Fibroblast of villous mesenchyme (primary cell): ENCODE measurements at places on chromosomes 2 and 18. TPM values are rescaled to one million over a fixed set of nuclear protein-coding genes. Genes with fewer than 3 reads are reported as not detected.
A peak's percentile ranks its signal among the peaks of the same experiment; 100 is the strongest.

RAB27B gene
- total RNA-seq, result 3.9 and 6.5 TPM in 2 replicates

WDCP gene
- total RNA-seq, result 7.7 and 14.7 TPM in 2 replicates

PTH2R gene
- total RNA-seq, result 0.43 and 0.64 TPM in 2 replicates

ABCG5 gene
- total RNA-seq, result not detected in 2 replicates

CYP26B1 gene
- under 0.01 and 0.43 TPM in 2 replicates for total RNA-seq

CD8A gene
- not detected in 2 replicates for total RNA-seq

MROH2A gene
- not detected in 2 replicates for total RNA-seq

GRCh38 chr2:98356729-98357128 lies 10.5 kb downstream of the CNGA3 start:
- DNase-seq, result no peak

- DNase-seq, result no peak
Measured at GRCh38 chr2:29223257-29223656, 108.0 kb downstream of the CLIP4 start.

GRCh38 chr2:132830321-132830827 lies 160.4 kb upstream of the LYPD1 start:
- DNase-seq, result no peak

DNA sequence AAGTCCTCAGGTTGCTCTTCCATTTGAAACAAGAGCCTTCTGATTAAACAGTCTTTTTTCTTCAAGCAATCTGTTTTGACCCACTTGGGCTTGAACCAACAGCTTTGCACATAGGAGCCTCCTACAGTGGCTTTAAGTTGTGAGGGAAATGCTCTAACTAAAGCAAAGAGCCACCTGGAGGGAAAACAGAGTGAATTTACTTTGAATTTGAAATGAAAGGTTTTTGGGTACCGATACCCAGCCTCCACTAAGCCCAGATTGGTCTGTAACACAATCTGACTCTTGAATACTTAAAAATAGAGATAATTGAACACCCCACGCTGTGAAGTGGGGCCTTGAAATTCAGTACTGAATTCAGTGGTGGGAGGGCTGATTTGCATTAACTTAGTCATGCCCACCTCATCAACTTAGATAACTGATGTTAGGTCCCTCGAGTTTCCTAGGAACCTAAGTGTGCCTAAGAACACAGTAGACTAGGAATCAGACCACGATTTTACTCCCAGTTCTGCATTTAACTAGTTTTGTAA lies 56.3 kb upstream of the ACVR1C start:
- no peak for DNase-seq

DNA sequence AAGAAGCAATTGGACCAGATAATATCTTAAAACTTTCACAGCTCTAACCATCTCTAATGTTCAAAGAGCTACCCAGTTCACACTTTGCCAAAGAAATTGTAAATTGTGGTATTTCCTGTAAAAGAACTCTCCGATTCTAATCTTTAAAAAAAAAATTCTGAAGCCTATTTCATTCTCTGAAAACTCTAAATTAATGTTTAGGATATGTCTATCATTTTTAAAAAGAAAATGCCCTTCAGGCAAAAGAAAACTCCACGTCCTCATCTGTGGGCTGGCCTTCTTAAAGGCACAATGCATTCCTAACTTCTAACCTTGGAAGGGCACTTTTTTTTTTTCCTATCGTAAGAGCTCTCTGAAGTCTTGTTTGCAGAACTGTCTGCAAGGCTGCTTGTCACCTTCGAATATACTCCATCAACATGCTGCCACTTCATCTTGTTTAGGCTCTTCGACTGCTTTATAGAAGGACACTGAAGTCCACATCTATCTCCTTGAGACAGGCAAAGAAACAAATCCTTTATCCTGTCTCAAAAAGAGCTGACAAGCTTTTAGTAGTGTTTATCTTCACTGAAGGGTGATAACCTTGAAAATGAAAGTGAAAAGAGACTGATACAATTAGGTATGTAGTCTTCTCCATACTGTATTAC lies 124.3 kb upstream of the SLC39A10 start:
- peak; percentile 40 for DNase-seq

GRCh38 chr2:25545899-25546298 lies 127.5 kb downstream of the DTNB start:
- DNase-seq, result no peak

GRCh38 chr18:32884543-32884942 lies 111.7 kb upstream of the KLHL14 start:
- DNase-seq, result no peak

- no peak for DNase-seq
Measured at GRCh38 chr2:45979065-45979464, 318.1 kb upstream of the EPAS1 start.

GRCh38 chr2:13110825-13111224 lies 394.1 kb downstream of the TRIB2 start:
- DNase-seq, result no peak

- peak; percentile 97 for DNase-seq
Measured at GRCh38 chr2:171416009-171416926, 17.5 kb downstream of the METTL8 start.

DNA sequence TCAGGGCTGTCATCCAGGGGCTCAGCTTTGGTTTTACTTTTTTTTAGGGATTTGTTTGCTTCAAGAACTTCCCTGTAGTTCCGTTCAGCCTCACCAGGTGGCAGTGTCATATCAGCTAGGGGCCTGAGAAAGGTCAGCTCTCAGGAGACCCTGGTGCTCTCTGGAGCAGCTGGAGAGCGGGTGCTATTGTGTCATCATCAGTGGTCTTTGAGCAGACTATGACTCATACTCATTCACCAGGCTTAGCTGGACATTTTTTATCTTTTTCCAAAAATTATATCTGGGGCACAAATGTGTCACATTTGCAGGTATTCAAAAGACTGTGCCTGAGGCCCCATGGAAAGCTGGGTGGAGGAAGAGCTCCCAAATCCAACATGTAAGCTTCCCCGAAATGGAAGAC lies 24.4 kb downstream of the ZNF892 start:
- DNase-seq, result peak; percentile 80

GRCh38 chr18:36620788-36621187 lies 208.0 kb downstream of the TPGS2 start:
- DNase-seq, result peak; percentile 30

- peak; percentile 53 for DNase-seq
Measured at GRCh38 chr2:174663550-174663949, 65.9 kb upstream of the WIPF1 start.

DNA sequence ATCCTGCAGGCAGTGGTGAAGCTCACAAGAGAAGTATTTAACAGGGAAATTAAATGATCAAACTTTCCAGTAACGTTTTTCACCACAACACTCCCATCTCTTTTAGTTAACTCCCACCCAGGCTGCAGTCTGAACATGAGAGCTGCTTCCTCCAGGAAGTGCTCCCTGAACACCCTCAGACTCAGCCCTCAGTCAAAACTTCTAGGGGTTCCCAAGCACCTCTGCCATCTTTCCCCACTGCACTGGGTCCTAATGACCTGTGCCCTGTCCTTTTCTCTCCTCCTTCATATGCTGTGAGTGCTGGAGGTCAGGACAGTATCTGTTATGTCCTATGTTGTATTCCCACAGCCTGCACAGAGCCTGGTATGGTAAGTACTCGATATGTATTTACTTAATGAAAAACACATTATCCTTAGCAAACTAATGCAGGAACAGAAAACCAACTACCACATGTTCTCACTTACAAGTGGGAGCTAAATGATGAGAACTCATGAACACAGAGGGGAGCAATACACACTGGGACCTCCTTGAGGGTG lies 49.2 kb upstream of the ASPRV1 start:
- DNase-seq, result no peak

- no peak for DNase-seq
Measured at GRCh38 chr2:133552821-133553220, 15.4 kb downstream of the NCKAP5 start.

DNA sequence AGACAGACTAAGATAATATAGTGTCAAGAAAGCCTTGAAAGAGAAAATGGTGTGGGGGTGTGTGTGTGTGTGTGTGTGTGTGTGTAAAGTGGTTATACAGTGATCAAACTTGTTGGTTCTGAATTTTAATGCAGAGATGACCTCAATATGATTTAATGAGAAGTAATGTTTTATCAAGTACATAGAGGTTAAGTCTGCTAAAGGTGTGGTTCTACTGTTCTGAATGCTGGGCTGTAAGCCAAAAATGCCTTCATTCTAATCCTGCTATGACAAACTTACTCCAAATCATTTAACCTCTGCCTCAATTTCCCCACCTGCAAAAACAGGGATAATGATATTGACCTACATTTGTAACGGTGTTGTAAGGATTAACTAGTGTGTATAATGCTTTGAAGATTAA lies 87.9 kb downstream of the WDPCP start:
- no peak for DNase-seq
